Non-pigmented ciliary epithelial cell (primary cell): ENCODE measurements at places on chromosomes 16 and 17.
A peak's percentile ranks its signal among the peaks of the same experiment; 100 is the strongest.

GRCh38 chr17:56217921-56218320, 64.6 kb downstream of the ANKFN1 start:
- no peak for DNase-seq

- DNase-seq: no peak
These were observed 22.1 kb upstream of the ADAM11 start for GRCh38 chr17:44736551-44737240.

GRCh38 chr17:76538281-76538931, 897 bp upstream of the CYGB start:
- no peak for DNase-seq

- DNase-seq: no peak
These were observed 21.7 kb downstream of the AXIN2 start for GRCh38 chr17:65539630-65540266.

DNA sequence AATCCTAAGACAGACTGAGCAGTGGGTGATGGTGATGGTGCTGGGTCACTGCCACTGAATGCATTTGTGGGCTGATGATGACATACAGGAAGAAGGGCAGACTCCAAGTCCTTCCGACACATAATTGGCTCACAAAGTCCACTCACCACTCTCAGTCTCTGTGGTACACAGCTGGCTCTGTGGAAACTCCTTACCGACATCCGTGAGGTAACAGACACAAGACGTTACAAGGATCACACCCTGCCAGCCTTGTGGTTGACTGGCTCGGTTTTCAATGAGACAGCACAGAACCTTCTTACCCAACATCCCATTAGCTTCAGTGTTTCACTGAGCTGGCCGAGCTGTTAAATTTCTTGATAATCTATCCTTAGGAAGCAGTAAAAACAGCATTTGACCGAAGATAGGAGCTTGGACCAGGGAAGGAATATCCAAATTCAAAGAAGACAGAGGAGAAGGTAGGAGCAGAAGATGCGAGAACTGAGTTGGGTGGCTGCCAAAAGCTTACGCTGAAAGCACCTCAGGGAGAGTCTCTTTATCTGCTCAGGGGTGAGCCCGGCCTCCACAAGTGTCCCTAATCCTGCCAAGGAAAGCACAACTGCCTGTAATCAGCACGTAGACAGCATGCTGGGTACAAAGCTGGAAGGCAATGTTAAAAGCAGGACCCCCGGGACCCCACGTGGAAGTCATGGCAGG, 5.5 kb upstream of the MXRA7 start:
- peak; percentile 100 for DNase-seq

DNA sequence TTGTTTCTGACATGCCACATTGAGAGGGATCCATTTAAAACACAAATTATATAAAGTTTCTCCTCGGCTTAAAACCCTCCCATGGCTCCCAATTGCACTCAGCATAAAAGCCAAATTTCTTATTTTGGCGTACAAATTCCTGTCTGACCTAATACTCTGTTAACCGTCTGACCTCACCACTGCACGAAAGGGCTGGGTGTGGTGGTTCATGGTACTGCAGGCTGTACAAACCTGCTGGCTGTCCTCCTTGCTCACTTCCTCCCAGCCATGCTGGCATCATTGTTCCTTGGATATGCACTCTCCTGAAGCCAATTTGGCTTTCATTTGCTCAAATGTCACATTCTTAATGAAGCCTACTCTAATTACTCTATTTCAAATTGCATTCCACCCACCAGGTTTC, 301.6 kb upstream of the C16orf82 start:
- DNase-seq: no peak
